ENCODE measurements at places on chromosomes 13 and 19.

DNA sequence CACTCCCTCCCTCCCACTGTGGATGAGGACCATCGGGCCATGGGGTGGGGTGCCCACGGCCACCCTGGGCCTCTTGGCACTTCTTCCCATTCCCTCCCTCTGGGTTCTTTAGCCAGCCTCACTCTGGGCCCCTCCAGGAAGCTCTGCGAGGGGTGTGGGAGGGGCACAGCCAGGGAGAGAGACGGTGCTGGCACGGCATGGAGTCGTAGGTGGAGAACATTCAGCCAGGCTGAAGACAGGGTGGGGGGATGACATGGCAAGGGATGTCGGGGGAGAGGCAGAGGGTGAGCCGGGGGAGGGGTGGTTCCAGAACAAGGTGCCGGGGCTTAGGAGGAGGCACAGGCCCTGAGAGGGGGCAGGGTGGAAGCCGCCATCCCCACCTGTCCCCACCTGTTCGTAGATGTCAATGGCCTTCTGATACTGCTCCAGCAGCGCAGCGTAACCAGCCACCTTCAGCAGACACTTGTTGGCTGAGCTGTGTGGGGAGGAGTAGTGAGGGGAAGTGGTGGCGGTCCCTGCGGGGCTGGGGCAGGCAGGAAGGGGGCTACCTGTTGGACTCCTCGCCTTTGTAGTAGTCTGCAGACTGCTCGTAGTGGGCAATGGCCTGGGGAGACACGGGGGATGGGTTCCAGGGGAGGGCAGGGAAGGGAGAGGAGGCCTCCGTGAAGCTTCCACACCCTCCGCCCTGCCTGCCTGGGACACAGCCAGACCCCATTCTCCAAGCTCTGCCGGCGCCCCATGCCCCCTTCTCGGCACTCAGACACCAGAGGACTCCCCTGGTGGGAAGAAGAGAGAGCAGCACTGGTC lies 8.8 kb upstream of the KPTN start:
- DNase-seq = no peak

- no peak for DNase-seq
Measured at GRCh38 chr13:112980434-112980833, 11.4 kb downstream of the MCF2L start.

- DNase-seq = no peak
Measured at GRCh38 chr13:46665633-46666482, 112.9 kb downstream of the LRCH1 start.

- DNase-seq = no peak
Measured at GRCh38 chr19:44897835-44898234, 6.8 kb downstream of the TOMM40 start.

DNA sequence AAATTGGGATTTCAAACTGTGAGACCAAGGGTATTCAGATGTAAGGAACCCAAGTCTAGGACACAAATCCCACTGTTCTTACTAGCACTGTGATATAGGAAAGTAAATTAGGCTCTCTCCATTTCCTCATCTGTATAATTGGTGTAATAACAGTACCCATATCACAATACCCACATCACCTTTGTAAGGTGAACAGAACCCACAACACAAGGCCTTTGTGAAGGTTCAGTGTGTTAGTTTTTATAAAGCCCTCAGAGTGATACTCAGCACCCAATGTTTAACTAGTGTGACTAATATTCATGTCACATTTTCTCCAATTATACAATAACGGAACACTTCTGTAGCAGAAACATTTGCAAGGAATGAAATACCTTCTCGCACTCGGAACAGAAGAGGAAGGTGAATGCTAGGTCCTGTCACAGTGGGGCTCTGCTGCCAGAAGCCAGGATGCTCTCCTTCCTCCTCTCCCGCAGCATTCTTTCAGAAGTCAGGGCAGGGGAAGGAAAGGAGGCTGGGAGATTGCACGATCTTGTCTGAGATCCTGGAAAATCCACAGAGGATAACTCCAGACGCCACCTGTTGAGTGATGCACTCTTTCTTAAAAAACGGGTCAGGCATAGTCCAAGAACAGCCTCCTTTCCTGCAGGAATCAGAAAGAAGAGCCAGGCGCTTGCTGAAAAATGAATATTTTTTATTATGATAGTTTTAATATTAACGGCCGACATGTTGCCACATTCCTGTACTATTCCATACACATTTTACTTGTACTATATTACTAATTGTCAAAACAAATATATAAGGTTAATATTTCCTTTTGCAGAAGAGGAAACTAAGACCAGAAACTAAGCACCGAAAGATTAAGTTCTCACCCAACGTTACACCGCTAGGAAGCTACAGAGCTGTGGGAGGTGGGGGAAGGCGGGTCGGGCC lies 762 bp downstream of the ZNF45 start:
- no peak for DNase-seq

DNA sequence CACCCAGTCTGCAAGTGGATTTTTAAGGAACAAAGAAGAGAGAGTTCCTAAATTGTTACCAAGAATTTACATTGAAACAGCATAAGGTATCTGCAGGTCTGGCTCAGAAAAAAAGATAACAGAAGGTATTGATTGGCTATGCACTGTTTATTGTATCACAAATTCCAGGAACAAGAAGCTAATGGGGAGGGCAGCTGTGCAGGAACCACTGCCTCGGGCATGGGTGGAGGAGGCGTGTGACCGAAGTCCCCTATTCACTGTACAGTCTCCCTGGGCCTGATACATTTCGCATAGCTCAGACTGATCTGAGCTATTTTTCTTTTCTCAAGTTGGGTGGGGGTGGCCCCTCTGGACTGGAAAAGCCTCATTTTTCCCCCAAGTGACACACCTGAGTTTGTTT lies 11.7 kb downstream of the NECTIN2 start:
- DNase-seq = no peak
